ENCODE measurements at places on chromosomes 16 and 17.

DNA sequence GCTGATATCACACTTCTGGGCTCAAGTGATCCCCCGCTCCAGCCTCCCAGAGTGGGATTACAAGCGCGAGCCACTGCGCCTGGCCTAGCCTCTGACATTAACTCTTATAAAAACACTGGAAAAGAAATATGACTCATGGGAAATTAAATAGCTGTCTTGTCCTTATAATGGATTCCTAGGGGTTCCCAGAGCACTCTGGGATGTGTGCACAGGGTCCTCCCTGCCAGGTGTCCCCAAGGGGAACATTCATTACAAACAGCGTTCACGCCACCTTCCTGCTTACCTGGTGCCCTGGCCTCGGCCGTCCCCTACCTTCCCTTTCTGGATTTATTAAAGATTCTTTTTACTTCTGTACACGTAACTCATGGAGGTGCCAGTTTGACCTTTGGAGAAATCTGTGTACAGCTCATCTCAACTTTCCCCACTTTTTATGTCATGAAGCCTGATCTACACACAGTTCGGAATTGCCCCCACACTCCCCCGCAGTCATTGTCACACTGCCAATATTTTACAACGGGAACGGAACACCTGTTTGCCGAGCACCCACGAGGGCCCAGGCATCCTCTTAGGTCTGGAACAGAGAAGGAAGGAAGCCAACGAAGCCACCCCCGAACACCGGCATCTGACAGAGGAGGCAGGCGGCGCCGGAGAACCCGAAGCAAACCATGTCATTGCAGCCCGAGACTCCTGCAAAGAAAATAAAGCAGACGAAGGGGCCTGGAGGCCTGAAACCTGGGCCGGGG, 39.7 kb upstream of the MEAK7 start:
- DNase-seq, result peak; percentile 50

- DNase-seq, result no peak
Observed at GRCh38 chr17:73072219-73072962, 20.1 kb downstream of the SLC39A11 start.

DNA sequence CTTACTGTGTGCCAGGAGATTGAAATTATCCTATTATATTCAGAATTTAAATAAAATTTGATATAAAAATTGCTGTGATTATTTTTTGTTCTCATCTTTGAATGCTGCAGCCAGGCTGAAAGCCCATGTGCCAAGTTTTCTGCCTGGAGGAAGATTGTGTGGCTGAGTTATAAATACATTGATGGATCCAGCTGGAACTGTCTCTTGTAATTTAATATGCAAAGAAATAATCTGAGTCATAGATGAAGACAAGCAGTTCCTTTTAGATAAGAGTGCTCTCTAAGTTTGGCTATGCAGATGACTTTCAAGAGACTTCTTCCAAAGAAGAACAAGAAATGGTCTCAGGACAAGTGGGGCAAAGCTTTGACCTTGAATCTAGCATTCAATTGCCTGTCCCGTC, 871.0 kb downstream of the CDH11 start:
- no peak for DNase-seq

DNA sequence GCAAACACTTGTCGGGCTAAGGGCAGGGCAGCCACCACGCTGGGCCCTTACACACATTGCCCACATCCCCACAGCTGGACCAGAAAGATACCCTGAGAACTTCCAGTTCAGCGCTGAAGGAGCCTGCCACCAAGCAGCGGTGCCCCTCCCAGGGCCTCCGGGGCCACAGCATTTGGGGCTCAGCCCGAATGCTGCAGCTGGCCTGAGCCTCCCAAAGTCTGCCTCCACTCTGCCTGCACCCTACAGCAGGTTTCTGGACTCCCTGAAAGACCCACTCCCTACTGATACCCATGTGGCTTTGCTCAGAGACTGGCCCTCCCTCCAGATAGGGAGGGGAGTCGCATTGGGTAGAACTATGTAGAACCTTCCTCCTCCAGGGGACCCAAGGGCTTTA, 1.5 kb downstream of the MCRIP1 start:
- peak; percentile 41 for DNase-seq

DNA sequence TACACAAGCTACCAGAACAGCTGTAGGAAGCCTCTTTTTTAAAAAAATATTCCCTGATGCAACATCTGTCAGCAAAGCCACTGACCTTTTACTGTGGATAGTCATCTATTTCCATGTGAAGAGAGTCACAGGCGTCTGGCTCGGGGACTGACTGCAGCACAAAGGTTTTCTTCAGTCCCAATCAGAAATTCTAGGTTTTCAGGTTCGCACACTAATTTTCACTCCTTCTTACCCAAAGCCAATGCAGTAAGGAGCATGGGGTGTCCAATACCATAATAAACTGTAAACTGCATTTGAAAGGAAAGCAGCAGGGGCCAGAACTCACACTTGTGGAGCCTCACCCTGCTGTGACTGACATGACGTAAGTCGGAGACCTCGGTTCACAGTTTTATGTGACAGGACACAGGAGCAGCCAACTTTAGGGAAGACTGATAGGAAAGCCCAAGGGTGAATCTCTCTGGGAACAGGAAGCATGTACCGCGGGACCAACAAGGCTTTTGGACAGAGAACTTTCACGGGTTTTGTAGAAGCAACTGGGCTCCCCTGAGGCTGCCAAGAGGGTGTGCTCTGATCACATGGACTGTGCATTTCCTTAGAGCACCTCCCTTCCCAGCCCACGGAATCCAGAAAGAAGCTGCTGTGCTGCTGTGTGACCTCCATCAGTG, 9.1 kb upstream of the TMEM100 start:
- DNase-seq, result no peak

- DNase-seq, result no peak
Observed at GRCh38 chr16:56113223-56113622, 78.1 kb upstream of the GNAO1 start.
